Caco-2 (cell line): ENCODE measurements at places on chromosomes 12 and 14.

- no peak for DNase-seq
Observed at GRCh38 chr14:102071283-102071998, 15.4 kb downstream of the HSP90AA1 start.

DNA sequence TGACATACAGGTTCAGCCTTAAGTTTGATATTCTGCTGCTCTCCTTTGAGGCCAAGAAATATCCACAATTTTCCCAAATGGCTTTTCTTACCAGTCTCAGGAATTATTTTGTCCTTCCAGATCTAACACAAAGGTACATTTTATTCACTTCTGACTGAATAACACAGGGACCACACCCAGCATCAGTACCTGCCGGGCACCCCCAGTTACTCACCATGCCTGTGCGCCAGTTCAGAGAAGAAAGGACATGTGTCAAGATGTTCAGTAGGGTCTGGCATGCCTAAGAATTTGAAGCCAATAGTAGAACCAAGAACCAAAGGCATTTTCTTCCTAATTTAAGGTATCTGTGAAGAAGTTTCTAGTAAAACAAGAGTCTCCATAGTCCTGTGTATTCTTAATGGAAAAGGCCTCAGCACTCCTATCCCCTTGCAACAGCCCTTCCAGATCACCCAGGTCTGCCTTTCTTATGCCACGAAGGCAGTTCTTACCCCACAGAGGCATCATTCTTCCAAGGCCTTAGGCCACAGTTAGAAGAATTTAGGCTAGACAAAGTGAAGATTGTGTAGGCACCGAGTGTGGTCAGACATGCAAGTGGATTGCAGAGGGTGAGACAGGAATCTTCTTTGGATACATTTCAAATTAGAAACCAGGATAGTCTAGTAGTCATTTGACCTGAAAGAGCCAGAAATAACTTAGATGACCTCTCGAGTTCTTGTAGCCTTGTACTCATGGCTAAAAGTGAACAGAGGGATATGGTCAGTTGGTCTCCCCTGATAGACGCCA, 140.1 kb upstream of the HIF1A start:
- no peak for DNase-seq

DNA sequence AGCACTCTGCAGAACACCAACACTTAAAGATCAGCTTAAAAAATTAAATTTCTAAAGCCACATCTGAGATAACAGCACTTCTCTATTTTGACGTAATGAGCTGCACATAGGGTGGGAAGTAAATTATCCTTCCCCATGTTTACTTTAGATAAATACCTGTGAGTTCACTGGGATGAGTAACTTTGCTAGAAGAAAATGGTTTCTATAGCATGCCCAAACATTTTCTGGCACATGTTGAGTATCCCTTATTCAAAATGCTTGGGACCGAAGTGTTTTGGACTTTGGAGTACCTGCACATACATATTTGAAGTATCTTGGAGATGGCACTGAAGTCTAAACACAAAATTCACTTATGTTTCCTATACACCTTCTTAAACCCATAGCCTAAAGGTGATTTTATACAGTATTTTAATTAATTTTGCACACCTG, 6.6 kb downstream of the SLC38A2 start:
- no peak for DNase-seq

GRCh38 chr12:91346827-91347226, 164.2 kb upstream of the DCN start:
- no peak for DNase-seq

- DNase-seq: no peak
Observed at GRCh38 chr12:115632308-115632707, 645.2 kb downstream of the MED13L start.

- peak; percentile 88 for DNase-seq
Observed at GRCh38 chr12:53952871-53953734, 1.6 kb upstream of the HOXC12 start.

- DNase-seq: no peak
Observed at GRCh38 chr14:83856334-83856733, 1673.6 kb upstream of the FLRT2 start.

DNA sequence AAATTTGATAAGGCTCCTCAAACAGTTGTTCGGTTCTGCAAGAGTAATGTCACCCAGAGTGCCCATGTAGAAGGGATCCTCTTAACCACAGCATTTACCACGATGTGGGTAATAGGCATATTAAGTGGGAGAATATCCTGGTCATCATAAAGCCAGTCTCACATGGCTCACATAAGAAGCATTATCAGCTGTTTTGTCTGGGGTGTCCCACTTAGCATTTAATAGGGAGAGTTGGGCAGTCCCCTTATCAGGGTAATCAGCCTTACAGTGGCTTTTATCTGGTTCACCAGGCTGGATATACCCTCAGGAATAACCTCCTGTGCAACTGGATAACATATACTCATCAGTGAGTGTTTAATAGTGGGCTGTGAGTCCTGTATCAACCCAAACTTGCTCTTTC, 12.9 kb upstream of the TMEM263 start:
- DNase-seq: no peak

GRCh38 chr12:110689281-110690126, 589 bp upstream of the HVCN1 start:
- DNase-seq: peak; percentile 20

DNA sequence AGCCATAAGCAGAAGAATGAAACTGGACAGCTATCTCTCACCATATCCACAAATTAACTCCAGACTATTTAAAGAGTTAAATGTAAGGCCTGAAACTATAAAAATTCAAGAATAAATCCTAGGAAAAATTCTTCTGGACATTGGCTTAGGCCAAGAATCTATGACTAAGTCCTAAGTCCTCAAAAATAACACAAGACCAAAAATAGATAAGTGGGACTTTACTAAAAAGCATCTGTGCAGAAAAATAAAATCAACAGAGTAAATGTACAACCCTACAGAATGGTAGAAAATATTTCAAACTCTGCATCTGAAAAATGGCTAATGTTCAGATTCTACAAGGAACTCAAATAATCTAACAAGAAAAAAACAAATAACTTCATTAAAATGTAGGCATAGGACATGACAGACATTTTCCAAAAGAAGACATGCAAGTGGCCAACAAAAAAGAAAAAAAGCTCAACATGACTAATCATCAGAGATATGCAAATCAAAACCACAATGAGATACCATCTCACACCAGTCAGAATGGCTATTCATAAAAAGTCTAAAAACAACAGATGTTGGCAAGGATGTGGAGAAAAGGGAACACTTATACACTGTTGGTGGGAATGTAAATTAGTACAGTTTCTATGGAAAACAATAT, 61.0 kb upstream of the PPFIA2 start:
- no peak for DNase-seq

GRCh38 chr14:99134516-99135046, 137.4 kb downstream of the BCL11B start:
- DNase-seq: no peak

DNA sequence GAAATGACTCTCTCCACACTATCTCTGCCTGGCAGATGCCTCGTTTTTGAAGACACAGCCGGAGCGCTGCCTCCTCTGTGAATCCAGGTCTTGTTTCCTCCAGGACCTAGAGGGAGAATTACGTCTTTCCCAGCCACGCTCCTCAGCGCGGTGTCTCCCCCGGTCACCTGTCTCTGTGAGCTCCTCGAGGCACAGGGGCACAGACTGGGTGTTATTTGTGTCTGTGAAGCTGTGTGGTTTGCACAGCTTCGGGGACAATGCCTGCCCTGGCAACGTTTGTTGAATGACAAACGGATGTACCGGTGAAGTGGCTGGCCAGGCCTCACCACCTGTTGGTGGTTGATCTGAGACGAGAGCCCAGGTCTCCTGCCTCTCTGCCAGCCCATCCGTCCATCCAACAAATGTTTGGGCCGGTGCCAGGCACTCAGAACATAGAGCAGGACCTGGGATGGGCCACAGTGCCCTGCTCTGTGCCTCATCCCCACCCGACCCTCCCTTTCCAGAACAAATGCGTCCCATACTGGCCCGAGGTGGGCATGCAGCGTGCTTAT, 6.1 kb downstream of the PTPN6 start:
- no peak for DNase-seq

DNA sequence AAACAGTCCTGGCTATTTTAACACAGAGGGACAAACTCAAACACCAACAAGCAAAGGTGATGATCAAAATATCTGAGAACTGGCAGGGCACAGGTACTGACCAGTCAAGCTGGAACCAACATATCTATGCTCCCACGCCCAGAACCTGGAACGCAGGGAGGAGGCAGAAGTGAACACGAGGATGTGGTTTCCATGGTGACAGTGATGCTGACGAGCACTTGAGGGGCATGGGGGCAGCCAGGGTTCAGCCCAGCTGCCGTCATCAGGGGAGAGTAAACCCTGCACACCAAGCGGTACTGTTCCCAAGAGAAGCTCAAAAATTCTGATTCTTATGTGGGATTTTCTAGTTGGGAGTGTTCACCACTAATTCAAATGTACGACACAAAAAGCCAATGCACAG, 113.6 kb upstream of the SFSWAP start:
- no peak for DNase-seq

GRCh38 chr12:127293507-127294310, 973.3 kb upstream of the TMEM132C start:
- DNase-seq: peak; percentile 59

GRCh38 chr14:58060077-58060476, 91.9 kb downstream of the ARMH4 start:
- DNase-seq: no peak

- no peak for DNase-seq
Observed at GRCh38 chr12:6426882-6427671, 17.7 kb upstream of the CD27 start.

DNA sequence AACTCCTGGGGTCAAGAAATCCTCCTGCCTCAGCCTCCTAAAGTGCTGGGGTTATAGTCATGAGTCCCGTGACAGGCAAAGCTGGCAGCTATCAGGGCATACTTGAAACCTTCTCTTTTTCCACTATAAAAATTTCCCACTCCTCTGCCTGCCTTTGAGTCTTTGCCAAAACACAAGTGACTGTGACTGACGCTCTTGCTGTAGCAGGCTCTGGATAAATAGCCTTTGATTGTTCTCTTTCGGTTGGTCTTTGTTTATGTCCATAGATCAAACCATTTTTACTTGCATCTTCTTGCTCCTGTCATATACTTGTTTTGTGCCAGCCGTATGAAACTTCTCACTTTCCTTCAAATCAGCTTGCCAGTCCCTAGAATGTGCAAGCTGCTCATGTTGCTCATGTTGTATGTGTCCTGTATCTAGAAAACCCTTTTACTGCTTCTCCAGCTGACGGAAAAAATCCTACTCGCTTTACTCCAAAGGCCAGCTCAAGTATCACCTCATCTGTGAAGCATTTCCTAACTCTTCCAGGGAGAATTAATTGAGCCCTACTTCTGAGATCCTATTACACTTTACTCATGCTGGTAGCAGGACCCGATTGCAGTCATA, 73.1 kb downstream of the RESF1 start:
- DNase-seq: no peak

- DNase-seq: no peak
Observed at GRCh38 chr14:88417594-88417993, 32.1 kb downstream of the SPATA7 start.

GRCh38 chr12:121800694-121801594, 2.9 kb upstream of the SETD1B start:
- DNase-seq: peak; percentile 73

DNA sequence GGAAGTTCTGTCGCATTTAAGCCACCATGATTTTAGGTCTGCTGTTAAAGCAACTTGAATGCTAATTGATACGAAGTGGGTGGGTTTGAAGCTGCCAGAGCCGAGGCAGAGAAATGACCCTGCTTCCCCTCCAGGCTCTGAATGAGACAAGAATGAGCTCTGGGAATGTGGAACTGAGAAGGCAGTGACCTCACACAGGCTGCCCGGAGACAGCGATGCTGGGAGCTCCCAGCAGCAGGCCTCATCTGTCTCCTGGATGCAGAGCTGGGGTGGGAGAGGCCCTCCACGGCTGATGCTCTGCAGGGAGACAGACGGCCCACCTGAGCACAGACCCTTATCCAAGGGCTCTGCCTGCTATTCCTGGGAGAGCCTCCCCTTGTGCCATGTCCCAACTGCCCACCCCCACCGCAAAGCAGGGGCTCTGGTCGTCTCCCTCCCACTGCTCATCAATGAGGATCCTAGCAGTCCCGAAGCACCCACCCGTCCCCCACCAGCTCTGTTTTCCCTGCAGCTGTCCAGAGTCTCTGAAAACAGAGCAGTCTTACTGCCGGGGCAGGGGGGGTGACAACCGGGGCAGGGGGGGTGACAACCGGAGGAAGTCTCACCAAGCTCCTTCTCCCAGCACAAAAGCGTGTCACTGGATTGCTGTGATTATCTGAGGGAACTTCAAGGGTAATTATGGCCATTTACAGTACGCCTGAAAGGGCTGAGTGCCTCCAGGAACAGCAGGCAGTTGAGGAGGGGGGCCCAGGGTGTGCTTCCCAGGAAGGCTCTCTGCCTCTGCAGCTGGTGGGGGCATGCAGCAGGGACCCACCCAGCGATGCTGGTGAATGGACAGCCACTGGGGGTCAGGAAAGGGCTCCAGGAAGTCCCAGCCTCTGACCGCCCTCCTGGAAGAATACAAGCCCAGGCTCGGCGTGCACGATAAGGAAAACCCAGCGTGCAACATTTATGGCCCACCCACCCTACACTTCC, 67.8 kb downstream of the CHGA start:
- no peak for DNase-seq

DNA sequence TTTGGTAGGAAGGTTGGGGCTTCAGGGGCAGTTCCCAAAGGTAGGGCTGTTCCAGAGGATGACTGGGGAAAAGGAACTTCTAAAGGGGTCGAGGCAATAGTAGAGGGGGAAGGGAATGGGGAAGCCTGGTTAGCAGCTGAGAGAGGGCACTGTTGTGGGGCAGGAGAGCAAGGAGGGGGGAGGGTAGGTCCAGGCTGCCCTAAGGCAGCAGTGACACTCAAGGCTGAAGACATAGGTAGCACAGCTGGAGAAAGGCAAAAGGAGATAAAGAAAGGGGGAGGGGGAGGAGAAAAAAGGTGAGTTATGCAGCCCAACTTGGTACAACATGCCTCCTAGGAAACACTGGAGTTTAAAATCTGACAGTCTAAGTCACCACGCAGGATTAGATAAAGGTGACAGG, 3.9 kb downstream of the NACA start:
- DNase-seq: no peak

DNA sequence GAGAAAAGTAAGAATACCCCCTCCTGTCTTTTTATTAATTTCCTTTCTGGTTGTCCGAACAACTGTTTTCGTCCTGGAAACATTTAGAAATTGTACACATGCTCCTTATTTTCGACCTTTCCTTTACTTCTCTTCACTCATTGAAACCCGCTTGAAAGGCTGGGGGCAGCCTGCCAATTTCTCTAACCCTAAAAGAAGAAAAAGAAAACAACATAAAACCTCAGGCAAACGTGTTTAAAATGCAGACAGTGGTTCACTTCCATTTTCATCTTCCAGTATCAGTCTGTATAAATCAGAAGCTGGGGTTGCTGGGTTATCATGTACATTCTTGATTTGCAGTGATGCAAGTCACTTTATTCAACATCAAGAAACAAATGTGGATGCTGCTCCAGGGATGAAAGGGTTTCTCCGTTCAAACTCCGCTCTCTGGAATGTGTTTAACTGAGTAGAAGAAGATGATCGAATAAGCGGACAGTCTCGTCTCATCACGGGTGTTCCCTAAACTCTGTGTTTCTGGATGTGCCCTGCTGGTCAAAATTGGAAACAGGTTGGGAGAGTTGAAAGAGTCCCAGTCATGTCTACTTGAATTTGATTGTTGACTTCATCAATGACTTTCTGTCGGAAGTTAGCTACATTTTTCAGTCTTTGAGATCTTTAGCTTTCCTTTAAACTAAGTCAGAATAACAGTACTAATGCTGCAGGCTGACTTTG, 1042.2 kb downstream of the BCL11B start:
- no peak for DNase-seq

- DNase-seq: no peak
Observed at GRCh38 chr12:3098436-3098835, 21.3 kb downstream of the TSPAN9 start.
